ENCODE measurements at places on chromosomes 1 and 21.
A peak's percentile ranks its signal among the peaks of the same experiment; 100 is the strongest.

- no peak for DNase-seq
Measured at GRCh38 chr1:245045087-245045881, 109.5 kb upstream of the KIF26B start.

DNA sequence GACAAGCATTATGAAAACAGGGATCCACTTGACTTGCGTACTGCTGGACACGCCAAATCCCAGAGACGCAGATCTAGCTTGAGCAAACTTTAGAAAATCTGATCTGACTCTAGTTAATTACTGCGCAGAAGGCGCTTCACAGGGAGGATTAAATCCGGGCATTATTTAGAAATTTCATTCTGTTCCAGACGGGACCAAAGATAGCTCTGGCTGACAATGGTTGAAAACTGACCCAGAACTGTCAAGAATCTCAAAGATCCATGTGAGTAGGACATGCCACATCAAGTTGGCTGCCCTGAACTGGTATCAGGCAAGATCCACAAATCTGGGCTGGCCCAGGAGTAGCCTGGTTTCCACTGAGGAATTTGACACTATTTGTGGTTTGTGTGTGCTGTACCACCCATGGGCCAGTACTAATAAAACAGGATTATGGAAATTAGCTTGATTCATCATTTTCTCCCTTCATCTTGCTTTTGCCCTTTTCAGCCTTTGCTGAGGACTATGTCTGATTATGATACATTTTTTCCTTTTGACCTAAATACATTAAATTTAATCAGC, 171.0 kb downstream of the VAV3 start:
- DNase-seq: no peak

GRCh38 chr1:59171788-59172187, 125.1 kb upstream of the FGGY start:
- no peak for DNase-seq

GRCh38 chr1:114232691-114233090, 79.0 kb upstream of the SYT6 start:
- no peak for DNase-seq

- DNase-seq: no peak
Measured at GRCh38 chr1:12029720-12030339, 10.5 kb downstream of the MIIP start.

GRCh38 chr1:156371553-156372264, 2.7 kb downstream of the RHBG start:
- no peak for DNase-seq

- DNase-seq: no peak
Measured at GRCh38 chr21:17829472-17829871, 10.3 kb upstream of the C21orf91 start.

- DNase-seq: no peak
Measured at GRCh38 chr1:37181425-37181824, 147.1 kb upstream of the GRIK3 start.

GRCh38 chr1:191669629-191670028, 488.6 kb upstream of the RGS18 start:
- DNase-seq: no peak

DNA sequence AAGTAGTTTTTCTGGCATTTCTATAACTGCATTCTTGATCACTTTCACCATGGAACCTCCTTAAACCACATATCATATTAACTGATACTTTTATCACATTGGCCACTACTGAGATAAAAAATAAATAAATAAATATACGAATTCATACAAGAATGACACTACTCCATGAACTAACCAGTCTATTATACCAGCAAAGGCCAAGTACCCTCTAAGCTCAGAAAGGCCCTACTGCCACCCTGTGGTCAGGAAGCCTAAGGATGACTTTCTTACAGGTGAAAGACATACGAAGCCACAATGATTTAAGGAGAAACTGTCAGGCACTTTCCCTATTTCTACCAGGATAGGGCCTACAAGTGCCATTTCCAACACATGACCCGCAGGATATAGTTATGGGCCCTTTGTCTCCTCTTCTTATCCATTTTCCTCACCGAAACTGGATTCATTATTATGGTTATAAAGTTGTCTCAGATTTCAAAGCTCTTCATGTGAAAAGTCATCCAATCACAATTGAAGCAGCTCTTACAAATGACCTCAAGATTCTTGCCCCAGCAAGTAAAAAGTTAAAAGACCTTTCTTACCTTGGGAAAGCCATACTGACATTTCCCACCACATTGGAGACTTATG, 23.9 kb downstream of the DNAJC8 start:
- DNase-seq: peak; percentile 35

DNA sequence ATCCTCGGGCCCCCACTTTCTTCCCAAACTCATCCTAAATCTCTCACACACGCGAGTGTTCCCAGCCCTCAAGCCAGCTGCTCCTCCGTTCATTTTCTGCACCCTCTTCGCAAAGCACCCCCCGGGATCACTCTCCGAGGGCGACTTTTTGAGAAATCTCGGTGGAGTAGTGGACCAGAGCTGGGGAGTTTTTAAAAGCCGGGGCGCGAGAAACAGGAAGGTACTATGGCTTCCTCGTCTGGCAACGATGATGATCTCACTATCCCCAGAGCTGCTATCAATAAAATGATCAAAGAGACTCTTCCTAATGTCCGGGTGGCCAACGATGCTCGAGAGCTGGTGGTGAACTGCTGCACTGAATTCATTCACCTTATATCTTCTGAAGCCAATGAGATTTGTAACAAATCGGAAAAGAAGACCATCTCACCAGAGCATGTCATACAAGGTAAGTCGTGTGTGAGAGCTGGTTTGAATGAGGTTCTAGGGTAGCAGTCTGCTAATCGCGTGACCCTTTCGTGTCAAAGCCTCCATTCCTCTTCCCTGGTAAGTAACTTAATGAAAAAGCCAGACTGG, 800 bp downstream of the DR1 start:
- peak; percentile 1 for DNase-seq

- no peak for DNase-seq
Measured at GRCh38 chr1:232463225-232463624, 166.7 kb downstream of the SIPA1L2 start.

DNA sequence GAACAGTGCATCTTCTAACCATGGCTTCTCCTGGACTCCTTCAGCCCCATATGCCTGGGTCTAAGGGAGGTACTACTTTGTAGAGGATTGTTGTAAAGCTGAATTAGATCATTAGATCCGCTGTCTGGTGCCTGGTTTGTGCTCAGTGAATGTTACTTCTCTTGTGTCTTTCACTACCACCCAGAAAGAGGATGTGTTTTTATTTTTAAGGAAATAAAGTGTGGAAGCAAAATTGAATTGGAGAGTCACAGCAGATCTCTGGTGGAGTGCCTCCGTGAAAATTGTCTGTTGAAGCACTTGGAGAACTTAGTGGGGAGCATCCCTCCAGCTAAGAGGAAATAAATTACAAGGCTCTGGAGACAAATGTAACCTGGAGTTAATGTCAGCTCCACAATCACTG, 101.8 kb upstream of the ARTN start:
- no peak for DNase-seq

DNA sequence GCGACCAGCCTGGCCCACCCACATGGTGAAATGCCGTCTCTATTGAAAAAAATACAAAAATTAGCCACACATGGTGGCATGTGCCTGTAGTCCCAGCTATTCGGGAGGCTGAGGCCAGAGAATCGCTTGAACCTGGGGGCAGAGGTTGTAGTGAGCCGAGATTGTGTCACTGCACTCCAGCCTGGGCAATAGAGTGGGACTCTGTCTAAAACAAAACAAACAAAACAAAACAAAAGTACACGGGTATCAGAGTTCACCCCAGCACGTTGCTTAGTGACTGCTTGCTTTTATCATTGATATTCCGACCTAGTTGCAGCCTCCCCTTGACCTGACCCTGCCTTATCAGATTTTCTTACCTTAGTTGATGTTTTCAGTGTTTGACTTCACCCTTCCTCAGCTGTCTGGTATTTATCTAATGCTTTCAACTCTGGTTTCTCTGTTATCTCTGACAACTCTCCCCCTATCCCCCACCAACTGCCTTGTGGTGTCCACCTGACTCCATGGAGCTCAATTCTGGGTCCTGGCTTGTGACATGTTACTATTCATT, 5.1 kb downstream of the TLCD4 start:
- no peak for DNase-seq

DNA sequence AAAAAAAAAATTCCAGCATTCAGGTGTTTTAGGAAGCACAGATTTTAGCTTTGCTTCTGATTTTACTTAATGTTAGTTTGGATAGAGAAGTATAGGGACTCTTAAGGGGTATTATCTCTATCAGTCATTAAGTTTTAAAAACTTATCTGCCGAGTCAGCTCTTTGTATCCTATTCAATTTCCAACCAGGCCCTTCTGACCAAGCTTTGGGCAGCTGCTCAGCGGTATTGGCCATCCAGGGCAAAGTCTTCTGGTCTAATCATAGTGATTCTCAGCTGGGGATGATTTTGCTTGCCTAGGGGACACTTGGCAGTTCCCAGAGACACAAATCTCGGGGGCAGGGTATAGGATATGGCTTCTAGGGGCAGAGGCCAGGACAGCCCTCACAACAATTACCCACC, 47.6 kb downstream of the BACH1 start:
- DNase-seq: no peak

GRCh38 chr21:32389337-32390015, 3.3 kb downstream of the URB1 start:
- DNase-seq: no peak

- DNase-seq: no peak
Measured at GRCh38 chr1:90711696-90712095, 5.4 kb downstream of the BARHL2 start.

DNA sequence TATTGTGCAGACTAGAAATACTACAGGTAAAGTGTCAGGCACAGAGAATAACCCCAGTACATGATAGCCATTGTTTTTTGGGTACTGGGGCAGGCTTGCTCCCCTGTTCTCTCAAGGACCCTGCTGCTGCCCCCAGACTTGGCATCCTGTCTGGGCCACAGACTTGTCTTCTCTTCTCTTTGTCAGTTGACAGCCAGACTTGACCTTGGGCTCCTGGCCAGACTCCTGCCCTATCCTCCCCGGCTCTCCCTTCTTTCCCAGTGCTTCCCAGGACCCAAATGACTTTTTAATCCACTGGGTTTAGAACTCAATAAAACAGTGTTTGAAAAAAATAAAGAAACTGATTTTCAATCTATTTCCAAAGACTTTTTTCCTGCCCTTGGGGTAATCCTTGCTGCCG, 43.2 kb downstream of the ZSCAN20 start:
- DNase-seq: no peak

- no peak for DNase-seq
Measured at GRCh38 chr1:156155756-156156510, 2.5 kb downstream of the SEMA4A start.

DNA sequence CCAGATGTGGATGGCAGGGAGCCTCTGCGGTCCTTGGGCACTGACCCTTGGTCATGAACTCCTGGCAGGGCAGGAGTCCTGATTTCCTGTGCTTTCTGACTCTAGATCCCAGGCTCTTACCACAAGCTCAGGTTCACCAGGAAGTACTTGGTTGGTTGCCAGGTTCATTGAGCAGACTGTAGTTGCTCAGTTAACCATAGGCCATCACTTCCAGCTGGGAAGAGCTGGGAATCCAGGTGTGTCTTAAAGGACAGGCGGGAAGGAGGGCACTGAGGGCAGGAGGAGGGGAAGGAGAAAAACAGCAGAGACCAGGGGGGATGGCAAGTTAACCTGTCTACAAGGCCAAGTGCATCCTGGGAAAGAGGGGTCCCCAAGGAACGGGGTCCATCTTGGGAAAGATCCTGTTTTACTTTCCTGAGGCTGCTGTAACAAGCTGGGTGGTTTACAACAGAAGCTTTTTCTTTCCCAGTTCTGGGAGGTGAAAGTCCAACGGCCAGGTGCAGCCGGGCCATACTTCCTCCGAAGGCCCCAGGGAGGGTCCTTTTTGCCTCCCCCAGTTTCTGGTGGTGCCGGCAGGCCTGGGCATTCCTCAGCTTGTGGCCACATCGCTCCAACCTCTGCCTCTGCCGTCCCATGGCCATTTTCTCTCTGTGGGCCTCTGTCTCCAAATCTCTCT, 11.6 kb downstream of the KCNAB2 start:
- no peak for DNase-seq

DNA sequence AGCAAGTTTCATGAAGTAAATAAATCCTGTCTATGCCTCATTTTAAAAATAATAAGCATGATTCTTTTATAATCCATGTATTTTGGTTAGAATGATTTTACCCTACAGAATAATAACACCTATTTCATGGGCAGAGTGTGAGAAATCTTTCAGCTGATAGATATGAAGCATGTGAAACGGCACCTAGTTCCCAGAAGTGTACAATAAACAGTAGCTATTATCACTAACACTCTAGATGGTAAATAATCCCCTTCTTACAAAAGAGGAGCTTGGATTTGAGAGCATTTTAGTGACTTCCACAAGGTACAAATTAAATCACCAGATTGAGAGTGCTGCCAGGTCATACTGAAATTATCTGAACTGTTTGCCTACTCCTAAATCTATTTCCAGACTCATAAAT, 95.3 kb upstream of the NRIP1 start:
- DNase-seq: no peak

DNA sequence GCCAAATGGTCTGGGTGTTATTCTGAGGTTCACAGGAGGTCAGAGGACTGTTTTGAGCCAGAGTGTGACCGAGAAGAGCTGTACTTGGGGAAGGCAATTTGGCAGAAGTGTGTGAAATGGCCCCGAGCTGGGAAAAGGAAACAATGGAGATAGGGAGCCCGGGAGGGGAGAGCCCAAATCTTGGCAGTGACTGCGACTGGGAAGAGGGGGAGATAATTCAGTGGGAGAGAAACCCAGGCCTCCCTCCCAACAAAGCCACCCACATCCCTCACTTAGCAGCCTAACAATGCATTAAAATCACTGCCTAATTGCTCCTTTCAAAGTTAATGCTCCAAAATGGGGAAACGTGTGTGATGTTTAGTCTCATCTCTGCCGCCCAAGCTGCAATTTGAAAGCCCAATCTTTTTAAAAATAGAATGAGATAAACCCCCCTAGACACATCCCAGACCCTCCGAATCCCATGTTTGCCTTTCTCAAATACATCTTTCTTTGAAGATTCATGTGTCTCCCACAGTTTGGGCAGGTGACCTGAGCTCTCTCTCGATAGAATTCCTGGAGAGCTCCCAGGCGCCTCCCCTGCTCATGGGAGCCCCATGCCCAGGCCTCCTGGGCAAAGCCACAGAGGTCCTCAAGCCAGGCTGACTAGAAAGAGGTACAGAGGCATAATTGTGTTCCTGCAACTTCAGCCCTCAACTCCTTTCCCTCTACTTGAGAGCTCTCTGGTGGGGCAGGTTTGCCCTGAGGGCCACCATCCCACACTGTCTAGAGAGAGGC, 17.3 kb downstream of the LRRC52 start:
- DNase-seq: no peak

DNA sequence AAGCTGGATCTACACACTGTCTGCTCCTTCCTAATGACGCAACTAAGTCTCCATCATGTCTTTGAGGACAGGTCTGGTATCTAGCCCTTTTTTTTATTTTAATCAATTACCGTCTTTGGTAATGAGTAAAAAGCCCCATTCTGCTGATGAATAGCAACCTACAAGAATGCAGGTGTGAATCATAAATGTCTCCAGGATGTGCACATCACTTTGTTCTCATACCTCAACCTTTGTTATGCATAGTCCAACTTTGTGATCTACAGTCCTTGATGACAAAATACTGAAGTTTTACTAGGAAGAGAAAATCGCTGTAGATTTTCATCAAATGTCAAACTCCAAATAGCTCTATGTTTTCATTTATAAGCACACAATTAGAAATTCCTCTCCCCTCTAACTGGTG, 39.3 kb downstream of the PLPPR5 start:
- DNase-seq: no peak

All from stimulated activated CD4-positive, alpha-beta T cell treated with anti-CD3 and anti-CD28 coated beads, Interleukin-12 subunit alpha, Interleukin-12 subunit beta, amount 100 ng/mL, for 24 hours (primary cell).